ENCODE measurements at places on chromosomes 5 and 9. TPM values are rescaled to one million over a fixed set of nuclear protein-coding genes. Genes with fewer than 3 reads are reported as not detected.
A peak's percentile ranks its signal among the peaks of the same experiment; 100 is the strongest.

GRCh38 chr5:115816226-115817081, at the start of gene CDO1:
Gene CDO1, minus strand, starts transcription at chr5:115816659. Its CDS starts 262 bp downstream, at chr5:115816397.
- peaks cover 17% of the 10 kb centered on the region for H3K4me1 ChIP-seq
- peak; percentile 44 for DNase-seq
- no peaks in the 10 kb centered on the region for H3K36me3 ChIP-seq
- no peak within 1 kb of the TSS for H3K27ac ChIP-seq
- peaks cover 87% of the 10 kb centered on the region for H3K27me3 ChIP-seq
- H3K4me3 ChIP-seq, result peak within 1 kb of the TSS; percentile 72

- peaks cover 85% of the 10 kb centered on the region for H3K4me1 ChIP-seq
- DNase-seq, result peak; percentile 88
- H3K27ac ChIP-seq, result peak overlapping the region; percentile 82
Observed at GRCh38 chr9:113523421-113524141, 60.1 kb downstream of the RGS3 start.

The SAXO1 gene
- total RNA-seq, result not detected

The CHSY3 gene
- not detected for total RNA-seq

The NDUFAF2 gene
- 48.8 TPM for total RNA-seq

The ENTPD2 gene
- total RNA-seq, result not detected

Data from activated naive CD8-positive, alpha-beta T cell treated with anti-CD3 and anti-CD28 coated beads for 36 hours (primary cell).